ENCODE measurements at places on chromosomes 16 and 17. TPM values are rescaled to one million over a fixed set of nuclear protein-coding genes. Genes with fewer than 3 reads are reported as not detected.

The TRAF4 gene
- polyA plus RNA-seq, result 19.5 TPM

The CFAP97D1 gene
- polyA plus RNA-seq, result not detected

The UTS2R gene
- polyA plus RNA-seq, result 0.32 TPM

The ACE gene
- 7.6 TPM for polyA plus RNA-seq
